ENCODE measurements at places on chromosomes 16 and 17. TPM values are rescaled to one million over a fixed set of nuclear protein-coding genes. Genes with fewer than 3 reads are reported as not detected.
A peak's percentile ranks its signal among the peaks of the same experiment; 100 is the strongest.

- no peak for DNase-seq
Measured at GRCh38 chr17:49452661-49453060, 38.0 kb upstream of the PHB1 start.

- no peak for DNase-seq
Measured at GRCh38 chr16:51237207-51237606, 86.1 kb upstream of the SALL1 start.

DNA sequence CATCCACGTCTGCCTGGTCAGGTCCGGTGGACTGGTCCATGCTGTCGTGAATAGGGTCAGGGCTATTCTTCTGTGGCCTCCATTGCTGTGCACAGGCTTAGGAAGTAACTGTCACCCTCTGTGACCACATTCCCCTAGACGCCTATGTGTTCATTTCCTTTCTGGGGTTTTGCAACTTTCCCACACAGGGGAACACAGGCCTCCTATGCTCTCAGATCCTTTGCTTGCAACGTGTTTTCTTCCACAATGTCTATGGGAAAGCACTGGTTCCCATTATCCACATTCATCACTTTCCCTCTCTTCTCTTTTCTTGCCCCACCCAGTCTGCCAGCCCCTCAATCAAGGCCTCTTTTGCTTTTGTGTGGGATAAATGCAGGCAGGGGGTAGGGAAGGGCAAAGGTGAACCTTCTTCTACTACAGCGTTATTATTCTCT is 43.2 kb upstream of the DNAJA2 start:
- DNase-seq = no peak

DNA sequence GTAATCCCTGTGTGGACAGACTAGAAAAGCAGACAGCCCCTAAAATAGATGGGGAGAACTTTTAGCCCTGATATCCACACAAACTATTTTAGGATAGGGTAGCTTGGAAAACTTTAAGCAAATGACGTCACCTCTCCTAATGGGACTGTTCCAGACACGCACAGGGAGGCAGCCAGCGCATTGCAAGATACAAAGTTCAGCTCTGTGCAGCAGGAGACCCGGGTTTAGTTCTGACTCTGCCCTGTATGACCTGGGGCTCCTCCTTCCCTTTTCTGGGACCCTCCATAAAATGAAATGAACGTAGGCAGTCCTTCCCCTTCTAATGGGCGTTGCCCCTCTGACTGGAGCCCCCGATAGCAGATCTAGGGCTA is 6.3 kb downstream of the ZNF689 start:
- DNase-seq = no peak

- DNase-seq = no peak
Measured at GRCh38 chr17:35765086-35765710, 4.5 kb downstream of the C17orf50 start.

GRCh38 chr17:41392278-41392677 is 5.1 kb downstream of the KRT31 start:
- DNase-seq = no peak

DNA sequence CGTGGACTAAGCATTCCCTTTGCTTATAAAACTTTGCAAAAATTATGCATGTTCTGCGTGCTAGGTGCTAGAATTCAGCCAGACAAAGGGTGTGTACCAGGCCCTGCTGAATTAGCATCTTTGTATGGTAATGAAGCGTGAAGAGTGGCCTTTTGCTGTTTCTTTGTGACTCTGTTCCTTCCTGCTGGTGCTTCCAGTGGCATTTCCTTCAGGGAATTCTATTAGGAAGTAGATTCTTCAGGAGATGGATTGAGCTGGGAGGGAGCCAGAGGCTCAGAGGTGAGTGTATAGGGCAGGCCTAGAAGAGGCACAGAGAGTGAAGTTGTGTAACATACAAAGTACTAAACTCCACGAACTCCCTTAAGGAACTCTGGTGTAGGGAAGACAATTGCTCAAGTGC is 73.9 kb upstream of the ASIC2 start:
- DNase-seq = no peak

GRCh38 chr16:76483307-76483909 is 206.2 kb downstream of the CNTNAP4 start:
- DNase-seq = no peak

DNA sequence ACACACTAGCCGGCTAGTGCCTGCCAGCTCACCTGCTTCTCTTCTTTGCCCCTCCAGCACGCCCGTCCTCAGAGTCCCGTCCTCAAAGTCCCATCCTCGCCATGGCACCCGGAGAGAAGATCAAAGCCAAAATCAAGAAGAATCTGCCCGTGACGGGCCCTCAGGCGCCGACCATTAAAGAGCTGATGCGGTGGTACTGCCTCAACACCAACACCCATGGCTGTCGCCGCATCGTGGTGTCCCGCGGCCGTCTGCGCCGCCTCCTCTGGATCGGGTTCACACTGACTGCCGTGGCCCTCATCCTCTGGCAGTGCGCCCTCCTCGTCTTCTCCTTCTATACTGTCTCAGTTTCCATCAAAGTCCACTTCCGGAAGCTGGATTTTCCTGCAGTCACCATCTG is 3.6 kb downstream of the SCNN1G start:
- no peak for DNase-seq

DNA sequence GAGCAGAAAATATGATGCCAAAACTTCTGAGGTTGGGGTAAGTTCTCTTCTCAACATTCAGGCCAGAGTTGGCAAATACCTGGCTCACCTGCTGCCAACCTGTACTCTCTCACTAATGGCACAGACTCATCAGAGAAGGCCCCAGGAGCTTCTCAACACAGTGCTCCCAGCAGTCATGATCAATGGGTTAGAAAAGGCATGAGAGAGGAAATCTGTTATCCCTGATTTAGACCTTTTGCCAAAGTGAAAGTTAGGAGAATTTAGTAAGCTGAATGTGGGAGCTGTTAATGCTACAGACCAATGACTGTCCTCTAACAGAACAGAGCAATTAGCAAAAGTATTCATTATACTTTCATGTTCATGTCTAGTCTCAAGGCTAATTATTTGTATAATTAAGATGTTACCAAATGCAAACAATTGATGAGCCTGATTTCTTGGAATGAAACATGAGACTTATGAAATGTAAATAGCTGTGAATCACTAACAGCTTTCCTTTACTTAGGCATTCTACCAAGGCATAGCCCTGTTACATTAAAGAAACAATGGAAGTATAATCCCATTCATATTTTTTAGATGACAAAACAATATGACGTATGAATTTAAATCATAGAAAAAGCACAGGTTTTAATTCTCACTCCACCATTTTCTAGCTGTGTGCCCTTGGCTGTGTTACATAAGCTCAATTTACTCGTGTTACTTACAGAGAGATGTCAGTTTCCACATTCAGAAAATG is 68.7 kb upstream of the MARCHF10 start:
- no peak for DNase-seq

DNA sequence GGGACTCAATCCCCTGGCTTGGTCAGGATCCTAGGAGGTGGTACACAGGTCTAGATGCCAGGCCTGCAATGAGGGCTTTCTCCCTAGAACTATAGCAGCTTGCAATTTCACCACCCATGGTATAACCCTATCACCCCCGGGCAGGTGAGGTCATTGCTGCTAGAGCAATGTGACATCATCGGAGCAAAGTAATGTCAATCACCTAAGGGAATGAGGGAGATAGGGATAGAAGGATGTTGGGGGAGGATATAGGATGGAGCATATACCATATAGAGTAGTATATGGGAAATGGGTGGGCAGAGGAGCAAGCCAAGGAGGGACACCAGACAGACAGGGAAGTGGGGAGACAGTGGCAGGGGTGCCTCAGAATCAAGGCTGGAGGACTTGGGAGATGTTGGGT is 3.3 kb downstream of the KCNH4 start:
- DNase-seq = no peak

DNA sequence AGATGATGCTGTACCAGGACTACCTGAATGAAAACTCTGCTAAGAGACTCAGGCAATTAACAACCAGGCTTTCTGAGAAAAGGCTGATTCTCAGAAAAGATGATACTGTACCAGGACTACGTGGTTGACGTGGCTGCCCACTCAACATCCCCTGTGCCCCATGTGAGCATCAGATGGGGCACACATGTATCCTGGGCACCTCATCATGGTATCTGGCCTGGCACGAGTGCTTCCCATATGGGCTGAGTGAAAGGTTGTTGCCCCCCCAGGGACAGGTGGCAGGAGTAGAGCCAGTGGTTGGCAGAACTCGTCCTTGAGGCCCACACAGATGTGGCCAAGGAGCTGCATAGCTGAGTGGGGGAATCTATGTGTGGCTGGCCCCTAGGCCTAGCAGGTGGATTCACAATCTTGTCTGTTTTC is 3.5 kb upstream of the CES4A start:
- no peak for DNase-seq

DNA sequence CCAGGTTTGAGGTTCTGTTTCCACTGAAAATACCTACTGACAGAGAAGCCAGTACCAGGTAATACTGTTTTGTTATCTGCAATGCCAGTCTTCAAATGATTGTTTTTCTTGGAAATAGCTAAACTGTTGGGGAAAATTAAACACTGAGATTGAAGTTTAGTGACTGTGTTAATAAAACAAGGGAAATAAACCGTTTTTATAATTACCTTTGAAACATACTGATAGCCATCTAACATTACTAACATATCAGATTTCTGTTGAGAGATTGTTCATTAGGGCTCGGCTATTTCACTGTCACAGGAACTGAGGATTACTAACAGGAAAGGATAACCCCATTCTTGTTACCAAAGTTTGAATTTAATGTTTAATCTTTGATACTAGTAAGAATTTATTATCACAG is 42.1 kb downstream of the CYB5B start:
- DNase-seq = peak; percentile 10

DNA sequence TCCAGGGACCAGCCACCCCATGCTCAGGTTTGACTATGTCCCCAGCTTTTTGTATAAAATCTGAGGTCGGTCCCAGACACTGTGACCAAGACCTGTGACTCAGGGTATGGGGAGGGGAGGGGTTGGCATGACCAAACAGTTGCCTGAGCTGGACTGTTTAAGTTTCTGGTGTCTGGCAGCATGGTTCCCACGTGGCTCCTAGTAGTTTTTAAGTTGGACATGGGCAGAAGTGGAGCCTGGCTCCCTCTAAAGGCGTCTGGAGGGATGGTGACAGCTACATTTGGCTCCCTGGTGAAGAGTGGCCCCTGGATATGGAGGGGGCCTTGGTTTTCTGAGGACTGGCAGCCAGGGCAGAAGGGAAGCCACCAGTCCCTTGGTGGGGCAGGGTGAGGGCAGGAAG is 7.9 kb downstream of the SMCR8 start:
- no peak for DNase-seq

GRCh38 chr17:78432226-78433012 is 54.0 kb downstream of the PGS1 start:
- DNase-seq = no peak

GRCh38 chr17:6573982-6574686 is 17.8 kb upstream of the PITPNM3 start:
- DNase-seq = no peak

GRCh38 chr16:34743115-34743514 is 1283.7 kb downstream of the TP53TG3F start:
- DNase-seq = no peak

DNA sequence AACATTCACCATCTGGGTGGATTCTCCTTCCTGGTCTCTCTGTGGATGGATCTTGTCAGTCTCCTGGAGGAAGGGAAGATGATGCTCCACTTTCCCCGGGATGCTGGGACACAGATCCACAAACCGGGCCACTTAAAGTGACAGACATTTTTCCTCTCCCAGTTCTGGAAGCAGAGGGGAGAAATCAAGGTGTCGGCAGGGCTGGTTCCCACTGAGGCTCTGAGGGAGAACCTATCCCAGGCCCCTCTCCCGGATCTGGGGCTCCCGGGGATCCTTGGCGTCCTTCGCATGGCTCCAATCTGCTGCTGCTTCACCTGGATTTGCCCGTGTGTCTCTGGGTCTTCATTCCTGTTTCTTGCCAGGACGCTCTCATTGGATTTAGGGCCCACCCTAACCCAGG is 263.1 kb upstream of the TNRC6C start:
- no peak for DNase-seq

- DNase-seq = no peak
Measured at GRCh38 chr17:58207451-58207850, 11.6 kb downstream of the MKS1 start.

GRCh38 chr17:2033153-2033552 is 3.2 kb downstream of the DPH1 start:
- DNase-seq = no peak

DNA sequence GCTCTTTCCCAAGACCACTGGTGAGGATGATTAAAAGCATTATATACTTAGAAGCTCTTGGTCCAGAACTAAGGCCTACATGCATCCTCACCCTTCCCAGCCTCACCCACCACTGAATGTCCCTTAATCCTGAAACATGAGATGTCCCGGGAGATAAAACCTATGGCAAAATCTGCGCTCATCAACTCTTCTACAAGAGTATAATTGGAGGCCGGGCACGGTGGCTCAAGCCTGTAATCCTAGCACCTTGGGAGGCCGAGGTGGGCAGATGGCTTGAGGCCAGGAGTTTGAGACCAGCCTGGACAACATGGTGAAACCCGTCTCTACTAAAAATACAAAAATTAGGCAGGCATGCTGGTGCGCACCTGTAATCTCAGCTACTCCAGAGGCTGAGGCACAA is 13.3 kb downstream of the ACACA start:
- no peak for DNase-seq

GRCh38 chr17:49210158-49211029 is at the start of the genes ABI3 and GNGT2:
Gene ABI3 (plus strand): TSS chr17:49210707. CDS start chr17:49210725, 18 bp downstream.
Gene GNGT2 (minus strand): TSS chr17:49210574. CDS start chr17:49207422, 3,152 bp downstream.
- no peak for DNase-seq

DNA sequence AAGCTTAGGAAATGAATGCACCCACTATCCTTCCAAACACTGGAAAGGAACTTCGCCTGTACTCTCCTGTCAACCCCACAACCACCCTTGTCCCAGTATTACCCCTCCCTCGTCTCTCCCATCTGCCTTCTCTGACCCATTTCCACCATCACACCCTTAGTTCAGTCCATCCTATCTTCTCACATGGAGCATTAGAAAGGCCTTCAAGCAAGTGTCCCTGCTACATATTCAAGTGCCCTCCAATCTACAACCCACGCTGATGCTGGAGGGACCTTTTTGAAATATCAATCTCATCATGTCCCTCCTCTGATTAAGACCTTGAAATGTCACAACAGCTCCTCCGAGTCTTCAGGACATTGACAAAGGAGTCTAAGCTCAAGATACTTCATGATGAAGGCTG is 133.8 kb upstream of the CCL2 start:
- DNase-seq = no peak

GRCh38 chr16:78324649-78325285 is 225.3 kb downstream of the WWOX start:
- no peak for DNase-seq

The C17orf100 gene
- 2.2 TPM for total RNA-seq

The GPRC5B gene
- total RNA-seq = 129 TPM

The MED31 gene
- 15.8 TPM for total RNA-seq

The CES5A gene
- 0.30 TPM for total RNA-seq

The TLCD3A gene
- total RNA-seq = 11.3 TPM

The RAI1 gene
- 12.9 TPM for total RNA-seq

The SYNGR3 gene
- 20.1 TPM for total RNA-seq

The ASIC2 gene
- 26.8 TPM for total RNA-seq

The HBA2 gene
- total RNA-seq = 3,649 TPM

The CCL13 gene
- total RNA-seq = 2.5 TPM

The KRTAP17-1 gene
- not detected for total RNA-seq

The KRT28 gene
- total RNA-seq = not detected

The MYCBPAP gene
- 1.1 TPM for total RNA-seq

The DNAH17 gene
- 0.61 TPM for total RNA-seq

The ABCA8 gene
- 146 TPM for total RNA-seq

Data from spinal cord (tissue), 10 donors.